Prostate gland (tissue), 2 donors: ENCODE measurements at places on chromosomes 1 and 21. TPM values are rescaled to one million over a fixed set of nuclear protein-coding genes. Genes with fewer than 3 reads are reported as not detected.

- H3K27ac ChIP-seq = no peak overlapping the region
- no peak overlapping the region for H3K4me3 ChIP-seq
- no peaks in the 10 kb centered on the region for H3K36me3 ChIP-seq
- no peaks in the 10 kb centered on the region for H3K4me1 ChIP-seq
These were observed 278.5 kb downstream of the MRPL39 start for GRCh38 chr21:25328736-25329135.

DNA sequence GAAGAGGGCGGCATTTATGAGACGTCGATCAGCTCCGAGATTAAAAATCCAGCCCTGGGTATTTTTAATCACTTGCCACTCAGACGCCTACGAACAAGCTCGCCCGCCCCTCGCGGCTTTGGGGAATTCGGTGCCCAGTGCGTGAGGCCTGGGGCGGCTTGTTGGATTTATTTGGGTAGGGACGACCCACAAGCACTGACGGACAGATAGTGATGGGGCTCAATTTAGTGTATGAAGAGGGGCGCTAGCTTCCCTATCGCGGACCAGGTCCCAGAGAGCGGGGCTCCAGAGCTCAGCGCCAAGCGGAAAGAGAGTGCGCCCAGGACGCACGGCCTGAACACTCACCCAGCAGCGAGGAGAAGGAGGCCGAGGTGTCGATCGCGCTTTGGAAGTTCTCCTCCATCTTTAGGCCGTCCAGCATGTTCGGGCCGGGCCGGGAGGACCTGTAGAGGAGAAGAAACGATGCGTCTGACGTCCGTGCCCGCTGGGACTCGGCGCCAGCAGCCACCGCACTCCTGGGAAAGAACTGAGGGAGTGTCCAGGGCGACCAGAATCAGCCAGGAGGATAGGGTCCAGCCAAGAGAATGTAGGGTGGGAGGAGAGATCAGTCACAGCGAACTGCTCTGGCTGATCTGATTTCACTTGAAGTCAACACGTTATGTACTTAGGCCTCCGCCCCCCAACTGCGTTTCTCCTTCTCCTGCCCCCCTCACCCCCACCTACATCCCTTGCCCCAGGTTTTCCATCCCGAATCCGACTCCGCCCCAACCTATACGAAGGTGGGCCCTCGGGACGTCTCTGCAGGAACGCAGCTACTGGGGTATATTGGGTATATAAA is 1.2 kb downstream of the LMX1A start:
- no peak for DNase-seq
- H3K27ac ChIP-seq = no peak overlapping the region
- H3K36me3 ChIP-seq = no peaks in the 10 kb centered on the region
- H3K4me3 ChIP-seq = peak overlapping the region; percentile 25
- H3K27me3 ChIP-seq = peaks cover 45% of the 10 kb centered on the region
- H3K4me1 ChIP-seq = no peaks in the 10 kb centered on the region

Gene CELA2A
- total RNA-seq = not detected

DNA sequence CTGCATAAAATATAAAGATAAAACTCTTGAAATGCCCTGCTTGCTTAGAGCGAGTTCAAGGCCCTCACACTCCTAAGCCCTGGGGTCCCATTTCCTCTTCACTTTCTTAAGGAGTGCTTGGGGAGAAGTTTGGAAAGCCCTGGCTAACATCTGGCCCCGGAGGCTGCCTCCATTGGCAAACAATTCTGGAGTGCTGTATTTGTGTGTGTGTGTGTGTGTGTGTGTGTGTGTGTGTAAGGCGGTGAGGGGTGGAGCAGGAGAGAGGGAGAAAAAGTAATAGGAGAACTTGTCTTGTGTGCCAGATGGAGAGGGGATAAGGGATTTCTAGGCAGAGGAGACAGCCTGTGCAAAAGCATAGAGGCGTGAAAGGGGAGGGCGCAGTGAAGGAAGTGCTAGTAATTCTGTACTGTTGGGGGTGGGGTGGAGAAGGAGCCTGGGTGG is 578 bp upstream of the TRIM62 start:
- H3K27me3 ChIP-seq = no peaks in the 10 kb centered on the region
- H3K27ac ChIP-seq = peak overlapping the region; percentile 82
- no peaks in the 10 kb centered on the region for H3K4me1 ChIP-seq
- peak; percentile 35 for DNase-seq
- no peaks in the 10 kb centered on the region for H3K36me3 ChIP-seq

- peaks cover 6% of the 10 kb centered on the region for H3K4me1 ChIP-seq
- peak; percentile 71 for DNase-seq
- no peaks in the 10 kb centered on the region for H3K36me3 ChIP-seq
- no peak overlapping the region for H3K4me3 ChIP-seq
- H3K27me3 ChIP-seq = no peaks in the 10 kb centered on the region
These were observed 24.6 kb downstream of the DMAP1 start for GRCh38 chr1:44237721-44238457.

Gene DNAI4
- total RNA-seq = 8.5 TPM
